ENCODE measurements at places on chromosomes 7 and 10.

DNA sequence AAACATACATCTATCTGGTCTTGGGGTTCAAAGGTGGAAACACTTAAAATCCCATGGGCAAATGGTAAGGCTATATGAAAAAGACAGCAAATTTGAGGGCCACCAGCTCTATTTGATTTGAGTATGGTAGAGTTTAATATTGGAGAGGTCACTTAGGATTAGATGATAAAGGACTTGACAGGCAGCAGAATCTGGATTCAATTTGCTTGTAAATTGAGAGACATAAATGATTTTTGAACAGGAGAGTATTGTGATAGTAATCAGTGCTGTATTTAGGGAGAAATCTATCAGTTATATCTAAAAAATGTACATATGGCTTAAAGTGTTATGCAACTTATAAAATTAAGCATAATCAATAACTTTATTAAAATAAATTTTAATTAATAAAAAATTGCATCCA, 155.2 kb downstream of the SEMA3A start:
- DNase-seq, result no peak

- DNase-seq, result no peak
Measured at GRCh38 chr10:131928248-131929095, 27.7 kb downstream of the PPP2R2D start.

- DNase-seq, result no peak
Measured at GRCh38 chr7:154720016-154720415, 282.9 kb downstream of the PAXIP1 start.

GRCh38 chr7:71343039-71343438, 211.1 kb downstream of the GALNT17 start:
- no peak for DNase-seq

DNA sequence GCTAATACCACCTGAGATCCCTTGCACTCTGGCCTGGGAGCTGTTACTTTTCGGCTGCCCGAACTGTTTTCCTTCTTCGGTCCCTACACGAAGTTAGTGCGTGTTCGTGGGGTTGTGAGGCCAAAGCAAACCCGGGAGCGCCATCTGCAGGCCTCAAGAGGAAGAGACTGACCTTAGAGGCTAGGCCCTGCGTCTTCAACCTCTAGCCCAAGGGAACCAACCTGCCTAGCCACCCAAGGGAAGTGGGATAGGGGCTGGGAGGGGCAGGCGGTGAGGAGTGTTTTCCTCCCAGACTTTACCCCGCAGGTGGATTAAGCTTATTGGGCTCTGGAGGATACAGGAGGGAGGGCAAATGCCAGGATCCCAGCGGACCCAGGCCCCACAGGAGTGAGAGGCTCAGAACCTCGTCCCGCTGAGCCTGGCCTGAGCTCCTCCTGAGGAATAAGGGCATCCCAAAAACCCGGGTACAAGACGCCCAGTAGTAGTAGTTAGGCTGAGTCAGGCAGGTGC, 1.7 kb upstream of the PAX2 start:
- DNase-seq, result peak; percentile 65

GRCh38 chr7:75657866-75658265, 80.9 kb downstream of the HIP1 start:
- no peak for DNase-seq

- peak; percentile 88 for DNase-seq
Measured at GRCh38 chr10:80408242-80409101, at the start of gene PRXL2A. Gene PRXL2A, plus strand, starts transcription at chr10:80408551. Its CDS starts 11,917 bp downstream, at chr10:80420468.

DNA sequence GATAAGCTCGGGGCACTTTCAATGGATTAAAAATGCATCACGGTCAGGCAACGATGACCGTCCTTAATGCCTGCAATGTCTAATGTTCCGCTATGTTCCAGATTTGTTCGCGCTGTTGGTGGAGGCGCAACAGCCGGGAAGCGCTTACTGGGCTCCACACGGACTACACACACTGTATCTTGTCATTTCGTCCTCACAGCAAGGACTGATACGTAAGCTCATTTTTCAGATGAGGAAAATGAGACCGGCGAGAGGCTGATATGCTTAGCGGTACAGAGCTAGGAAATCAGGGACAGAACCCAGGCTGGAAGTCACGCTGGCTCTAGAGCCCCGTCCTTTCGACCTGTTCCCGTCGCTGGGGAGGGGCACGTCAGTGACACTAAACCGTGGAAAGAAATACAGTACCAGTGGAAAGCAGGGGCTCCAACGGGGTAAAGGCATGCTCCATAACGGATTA, 670 bp downstream of the TPK1 start:
- DNase-seq, result peak; percentile 89

- DNase-seq, result peak; percentile 85
Measured at GRCh38 chr7:96547371-96547811, 162.3 kb downstream of the SEM1 start.
